ENCODE measurements at places on chromosomes 7 and 10.

GRCh38 chr7:40147371-40148246 is 12.8 kb downstream of the SUGCT start:
- no peak for DNase-seq

GRCh38 chr7:31017721-31018120 is 34.4 kb upstream of the ADCYAP1R1 start:
- no peak for DNase-seq

DNA sequence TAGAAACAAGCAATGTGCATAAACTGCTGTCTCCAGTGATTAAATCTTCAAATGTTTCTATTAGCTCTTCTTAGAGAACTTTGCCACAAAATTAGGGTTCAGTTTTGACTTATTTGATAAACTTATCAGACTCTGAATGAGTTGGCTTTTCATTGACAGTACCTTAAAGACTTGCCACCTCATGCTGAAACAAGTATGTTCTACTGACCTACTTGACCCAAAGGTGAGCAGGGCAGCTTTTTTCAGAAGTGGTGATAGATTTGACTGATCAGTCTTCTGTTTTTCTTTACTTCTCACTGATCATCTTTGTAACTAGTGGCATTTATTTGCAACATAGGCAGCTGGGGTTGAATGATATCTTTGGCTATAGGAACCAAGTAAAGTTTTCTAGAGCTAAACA is 7.8 kb downstream of the ZNF277 start:
- DNase-seq = no peak

- DNase-seq = no peak
Observed at GRCh38 chr10:123651421-123652047, 14.6 kb upstream of the GPR26 start.

- DNase-seq = no peak
Observed at GRCh38 chr7:38438970-38439369, 165.5 kb upstream of the TARP start.

- DNase-seq = no peak
Observed at GRCh38 chr7:8221567-8221966, 40.4 kb downstream of the ICA1 start.

DNA sequence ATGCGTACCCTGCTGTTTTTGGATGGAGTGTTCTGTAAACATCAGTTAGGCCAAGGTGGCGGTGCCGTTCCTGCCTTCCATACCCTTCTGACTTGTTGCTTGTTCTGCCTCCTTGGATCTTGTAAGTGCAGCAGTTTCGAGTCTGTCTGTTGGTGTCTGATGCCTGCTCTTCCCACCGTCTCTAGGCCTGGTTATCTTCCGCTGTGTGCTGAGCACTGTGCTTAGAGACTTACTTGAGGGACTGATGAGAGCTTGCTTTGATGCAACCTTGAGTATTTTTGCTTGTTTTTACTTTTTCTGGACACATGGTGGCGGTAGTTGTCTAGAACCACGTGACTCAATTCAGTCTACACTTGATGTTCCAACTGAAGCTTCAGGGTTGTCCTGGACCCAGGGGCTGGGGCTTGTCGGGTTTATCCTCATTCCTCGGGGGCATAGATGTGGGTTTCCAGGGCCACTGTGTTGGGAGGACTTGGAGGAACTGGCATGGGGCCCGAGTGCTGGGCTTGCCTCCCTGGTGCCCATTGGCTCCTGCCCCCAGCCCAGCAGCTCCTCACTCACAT is 14.4 kb upstream of the SPRN start:
- no peak for DNase-seq

DNA sequence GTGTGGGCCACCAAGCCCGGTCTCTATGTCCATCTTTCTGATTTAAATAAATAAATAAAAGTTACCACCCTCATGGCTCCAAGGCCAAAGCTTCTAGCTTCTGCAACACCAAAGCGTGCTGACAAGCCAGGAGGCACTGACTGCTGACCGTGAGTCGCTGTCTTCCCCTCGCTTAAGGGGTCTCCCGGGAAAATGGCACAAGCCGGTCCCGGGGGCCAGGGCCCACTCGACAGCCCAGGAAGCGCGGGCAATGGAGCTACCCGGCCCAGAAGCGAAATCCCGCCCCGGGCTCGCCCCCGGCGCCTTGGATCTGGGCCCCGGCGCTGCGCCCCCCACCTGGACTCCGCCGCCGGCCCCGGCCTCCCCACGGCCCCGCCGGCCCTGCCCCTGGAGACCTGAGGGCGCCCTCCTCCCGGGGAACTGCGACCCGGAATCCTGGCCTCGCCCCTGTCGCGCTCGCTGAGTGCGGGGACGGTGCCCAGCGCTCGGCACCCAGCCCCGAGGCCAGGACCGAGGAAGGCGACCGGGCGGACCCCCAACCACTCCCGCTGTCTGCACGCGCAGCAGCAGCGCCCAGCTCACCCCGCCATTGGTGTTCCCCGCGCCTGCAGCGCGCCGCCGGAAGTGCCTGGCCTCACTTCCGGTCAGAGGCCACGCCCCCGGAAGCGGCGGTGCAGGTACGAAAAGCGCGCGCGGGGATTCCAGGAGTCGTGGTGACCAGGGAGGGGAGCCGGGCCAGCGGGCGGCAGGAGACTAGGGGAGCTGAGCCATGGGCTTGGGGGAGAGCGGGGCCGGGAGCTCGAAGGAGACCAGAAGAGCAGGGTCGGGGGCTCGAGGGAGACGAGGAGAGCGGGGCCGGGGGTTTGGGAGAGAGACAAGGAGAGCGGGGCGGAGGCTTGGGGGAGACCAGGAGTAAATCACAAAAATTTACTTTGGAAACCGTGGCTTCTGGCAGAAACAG is at the start of the genes MRM2 and NUDT1:
MRM2 (minus strand) TSS at position 626 of the 961 bp plus-strand sequence; CDS start at position 590, 36 bp downstream.
NUDT1 (plus strand) TSS at position 647 of the 961 bp plus-strand sequence. CDS start 2,349 bp downstream, outside the sequence.
- peak; percentile 55 for DNase-seq

GRCh38 chr10:62456611-62457101 is 82.5 kb downstream of the ZNF365 start:
- no peak for DNase-seq

- DNase-seq = no peak
Observed at GRCh38 chr7:76352193-76352592, 6.6 kb downstream of the YWHAG start.

DNA sequence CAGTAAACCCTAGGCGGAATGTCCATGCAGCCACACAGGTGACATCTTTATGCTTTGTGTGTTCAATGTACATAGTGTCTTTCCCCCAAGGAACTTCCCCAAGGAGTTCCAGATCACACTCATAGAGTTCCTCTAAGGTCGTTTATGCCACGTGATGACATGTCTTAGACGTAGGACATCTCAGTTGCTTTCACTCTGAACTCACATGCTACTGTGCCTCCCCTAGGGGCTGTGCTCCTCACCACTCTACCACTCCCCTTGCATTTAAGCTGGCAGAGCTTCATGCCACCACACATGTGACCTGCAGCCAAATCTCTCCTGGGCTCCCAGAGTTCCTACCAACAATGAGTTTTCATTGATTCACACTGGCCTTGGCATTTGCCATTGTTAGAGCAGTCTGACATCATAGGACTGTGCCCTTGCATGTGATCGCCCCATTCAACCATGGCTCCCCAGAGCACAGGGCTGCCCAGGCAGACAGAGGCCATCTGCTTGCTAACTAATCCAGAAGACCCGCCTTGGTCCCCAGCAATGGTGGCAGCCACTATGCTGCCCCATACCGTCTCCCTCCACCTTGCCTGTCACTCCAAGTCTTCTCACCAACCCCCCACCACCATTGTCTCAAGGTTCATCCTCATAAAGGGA is 95.3 kb upstream of the MACROH2A2 start:
- DNase-seq = no peak

GRCh38 chr7:41747961-41748360 is 45.1 kb upstream of the INHBA start:
- DNase-seq = no peak

GRCh38 chr7:36972140-36972518 is 247.8 kb upstream of the AOAH start:
- no peak for DNase-seq

DNA sequence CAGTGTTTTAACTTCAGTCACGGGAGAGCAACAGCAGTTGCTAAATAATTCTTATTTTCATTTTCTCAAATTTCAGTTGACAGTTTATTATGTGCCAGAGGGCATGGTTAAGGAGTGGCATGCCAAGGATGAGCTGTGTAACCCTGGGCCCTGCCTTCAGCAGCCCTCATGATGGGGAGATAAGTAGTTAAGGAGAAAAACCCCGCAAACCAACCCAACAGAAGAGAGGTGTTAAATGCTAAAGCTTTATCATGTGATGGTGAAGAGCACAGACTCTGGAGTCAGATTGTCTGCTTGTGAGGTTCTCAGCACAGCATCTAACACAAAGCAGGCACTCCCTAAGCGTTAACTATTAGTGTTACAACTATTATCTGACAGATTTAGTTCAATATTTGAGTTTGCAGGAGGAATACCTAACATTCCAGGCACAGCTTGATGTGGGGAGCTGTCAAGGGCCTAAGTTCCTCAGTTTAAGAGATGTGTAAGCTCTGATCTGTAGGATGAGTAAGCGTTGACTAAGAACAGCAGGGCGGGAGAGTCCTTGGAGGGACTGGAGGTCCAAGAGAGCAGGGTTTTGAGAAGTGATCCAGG is 29.6 kb downstream of the STAM start:
- DNase-seq = no peak

DNA sequence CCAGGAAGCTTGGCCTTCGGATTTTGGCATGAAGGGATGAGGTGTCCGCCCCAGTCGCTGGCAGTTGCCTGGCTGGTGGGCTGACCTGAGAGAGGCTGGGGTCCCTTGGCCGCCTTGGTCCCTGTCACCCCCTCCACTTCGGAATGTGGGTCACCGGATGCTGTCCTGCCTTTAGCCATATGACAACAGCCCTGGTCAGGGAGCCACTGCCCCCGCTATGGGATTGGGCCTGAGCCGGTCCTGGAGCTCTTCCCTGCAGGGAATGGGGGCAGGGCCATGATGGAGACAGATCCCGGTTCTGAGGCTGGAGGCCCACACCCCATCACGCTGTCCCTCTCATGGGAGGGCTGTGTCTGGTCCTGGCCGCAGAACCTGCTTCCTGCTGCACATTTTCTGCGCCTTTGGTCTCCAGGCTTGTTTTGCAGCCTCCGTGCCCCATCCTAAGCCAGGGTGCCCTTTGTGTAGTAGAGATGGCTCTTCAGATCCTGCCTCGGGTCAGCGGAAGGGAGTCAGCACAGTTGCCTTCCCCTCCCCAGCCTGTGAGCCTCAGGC is 22.6 kb downstream of the PFKFB3 start:
- DNase-seq = no peak

- DNase-seq = no peak
Observed at GRCh38 chr10:11074536-11075267, 57.0 kb downstream of the CELF2 start.

DNA sequence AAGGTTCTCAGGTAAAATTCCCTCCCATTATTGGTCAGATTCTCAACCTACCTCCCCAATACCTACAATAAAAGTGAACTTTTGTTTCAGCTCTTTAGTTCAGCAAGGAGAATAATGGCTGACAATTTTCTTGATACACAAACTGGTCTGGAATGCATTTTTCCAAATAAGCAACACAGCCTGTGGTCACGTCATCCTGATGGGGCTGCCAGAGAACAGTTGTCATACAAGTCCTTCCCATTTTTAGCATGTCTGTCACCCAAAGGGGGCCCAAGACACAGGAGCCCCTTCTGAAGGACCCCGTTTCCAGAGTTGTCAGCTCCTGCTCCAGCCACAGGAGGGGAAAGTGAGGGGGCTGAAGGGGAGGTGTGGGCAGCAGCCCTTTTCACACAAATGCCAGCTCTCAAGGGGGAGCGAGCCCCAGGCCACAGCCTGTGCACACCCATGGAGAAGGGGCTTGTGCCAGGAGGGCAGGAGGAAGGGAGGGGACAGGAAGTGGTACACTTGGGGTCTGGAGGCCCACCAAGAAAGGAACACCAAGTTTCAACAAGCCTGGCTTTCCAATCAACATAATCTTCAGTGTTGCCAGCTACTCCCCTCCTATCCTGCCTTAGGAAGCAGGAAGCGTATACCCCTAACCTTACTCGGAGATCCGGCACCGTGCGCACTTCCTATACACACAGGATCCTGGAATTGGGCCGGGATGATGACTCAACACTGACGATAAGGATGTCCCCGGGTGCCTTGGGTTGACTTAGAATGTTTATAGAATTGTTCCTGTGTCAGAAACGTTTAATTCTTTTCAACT is 43.4 kb upstream of the PDLIM1 start:
- DNase-seq = no peak

Data from effector CD8-positive, alpha-beta T cell (primary cell).